ENCODE measurements at places on chromosomes 12 and 14.
A peak's percentile ranks its signal among the peaks of the same experiment; 100 is the strongest.

GRCh38 chr12:132402831-132403416, 73.5 kb upstream of the GALNT9 start:
- DNase-seq: no peak

GRCh38 chr14:50489851-50490250, 42.5 kb downstream of the MAP4K5 start:
- DNase-seq: no peak

GRCh38 chr12:111412830-111413441, 7.2 kb downstream of the SH2B3 start:
- DNase-seq: no peak

DNA sequence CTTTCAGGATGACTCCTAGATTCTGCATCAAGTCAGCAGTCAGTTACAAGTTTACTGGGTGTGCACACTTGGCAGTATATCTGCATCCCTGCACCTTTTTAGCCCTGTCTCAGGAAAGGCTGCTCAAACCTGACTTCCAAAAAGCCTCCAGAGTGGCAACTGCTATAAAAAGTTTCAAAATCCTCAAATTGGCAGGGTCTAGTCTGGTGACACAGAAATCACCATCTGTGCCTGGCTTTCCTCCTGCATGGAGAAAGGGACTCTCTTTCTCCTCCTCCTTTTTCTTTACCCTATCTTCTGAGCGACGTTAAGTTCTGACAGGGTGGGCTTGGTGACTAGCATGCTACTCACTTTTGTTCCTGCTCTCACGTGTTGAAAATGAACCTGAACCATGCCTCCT, 679.5 kb downstream of the C12orf50 start:
- no peak for DNase-seq

GRCh38 chr12:120373683-120374082, 4.7 kb upstream of the MSI1 start:
- no peak for DNase-seq

DNA sequence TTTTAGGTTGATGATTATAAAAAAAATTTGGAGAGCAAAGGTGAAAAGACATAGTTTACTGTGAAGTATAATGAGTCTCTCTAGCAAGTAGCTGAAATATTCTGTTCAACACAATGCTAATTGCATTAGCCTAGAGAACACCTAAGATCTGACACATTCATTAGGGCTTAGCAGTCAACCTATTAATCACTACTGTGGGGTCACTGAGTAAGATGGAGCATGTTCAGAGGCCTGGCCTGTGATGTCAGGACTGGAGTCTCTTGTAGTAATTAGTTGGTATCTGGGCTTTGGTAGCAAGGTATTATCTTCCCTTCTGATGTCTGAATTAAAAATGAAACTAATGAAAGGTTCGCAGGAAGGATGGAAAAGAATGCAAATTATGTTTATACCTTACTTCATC, 112.7 kb downstream of the SLC16A7 start:
- no peak for DNase-seq

GRCh38 chr12:15274561-15274967, 47.7 kb upstream of the PTPRO start:
- DNase-seq: no peak

- DNase-seq: no peak
These were observed 389.6 kb upstream of the DDHD1 start for GRCh38 chr14:53542732-53543131.

- DNase-seq: no peak
These were observed 6.6 kb upstream of the DLK1 start for GRCh38 chr14:100719976-100720520.

DNA sequence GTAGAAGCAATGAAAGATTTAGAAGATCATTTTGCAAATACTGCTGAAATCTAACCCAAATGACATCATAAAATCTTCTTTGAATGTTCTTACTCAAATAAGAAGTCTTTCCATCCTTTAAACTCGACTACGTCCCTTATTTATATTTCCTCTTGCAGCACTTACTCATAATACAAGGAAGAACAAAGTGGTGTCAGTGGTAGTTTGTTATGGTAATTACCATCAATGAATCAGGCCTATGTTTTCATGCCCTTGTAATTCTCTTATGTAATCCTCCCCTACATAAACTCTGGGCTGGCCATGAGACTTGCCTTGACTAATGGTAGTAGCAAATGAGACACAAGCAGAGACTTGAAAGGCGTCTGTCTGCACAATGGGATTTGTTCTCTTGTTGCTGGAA, 17.0 kb downstream of the EEA1 start:
- peak; percentile 9 for DNase-seq

DNA sequence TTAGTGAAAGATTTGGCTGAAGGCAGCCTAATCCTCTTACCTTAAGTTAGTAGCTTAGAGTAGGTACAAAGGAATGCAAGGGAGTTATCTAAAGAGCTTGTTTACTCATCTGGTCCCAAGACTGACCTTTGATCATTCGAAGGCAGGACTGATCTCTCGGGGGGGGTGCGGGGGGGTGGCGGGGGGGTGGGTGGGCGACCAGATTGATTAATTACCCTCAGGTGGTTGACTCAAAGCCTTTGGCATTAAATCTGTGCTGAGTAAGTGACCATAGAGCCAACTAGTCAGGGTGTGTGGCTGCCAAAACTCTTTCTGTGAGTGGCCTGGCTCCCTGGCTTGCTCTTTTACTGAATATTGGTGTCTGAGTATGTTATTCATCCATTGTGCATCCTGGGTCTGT, 731.9 kb upstream of the FBXO33 start:
- no peak for DNase-seq

GRCh38 chr14:102593061-102593824, 794 bp downstream of the RCOR1 start:
- peak; percentile 65 for DNase-seq

GRCh38 chr14:103191844-103192243, 68.6 kb downstream of the TNFAIP2 start:
- DNase-seq: no peak

- peak; percentile 47 for DNase-seq
These were observed at the start of gene STYK1 for GRCh38 chr12:10673659-10674384. Gene STYK1 (minus strand): TSS chr12:10674052. CDS start chr12:10634618, 39,434 bp downstream.

- DNase-seq: no peak
These were observed 24.2 kb upstream of the NEDD1 start for GRCh38 chr12:96882862-96883261.

DNA sequence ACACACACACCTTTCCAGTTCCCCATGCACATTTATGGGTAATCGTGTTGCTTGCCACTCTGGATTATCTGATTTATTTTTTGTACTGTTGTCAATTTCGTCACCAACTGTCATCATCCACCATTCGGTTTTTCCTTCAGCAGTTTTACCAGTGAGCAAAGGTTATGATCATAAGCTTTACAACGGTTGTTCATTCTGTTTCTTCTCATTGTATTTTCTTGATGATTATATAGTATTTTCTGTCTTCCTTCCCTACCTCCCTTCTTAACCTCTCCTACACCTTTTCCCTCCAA, 680 bp downstream of the NECAP1 start:
- DNase-seq: no peak

DNA sequence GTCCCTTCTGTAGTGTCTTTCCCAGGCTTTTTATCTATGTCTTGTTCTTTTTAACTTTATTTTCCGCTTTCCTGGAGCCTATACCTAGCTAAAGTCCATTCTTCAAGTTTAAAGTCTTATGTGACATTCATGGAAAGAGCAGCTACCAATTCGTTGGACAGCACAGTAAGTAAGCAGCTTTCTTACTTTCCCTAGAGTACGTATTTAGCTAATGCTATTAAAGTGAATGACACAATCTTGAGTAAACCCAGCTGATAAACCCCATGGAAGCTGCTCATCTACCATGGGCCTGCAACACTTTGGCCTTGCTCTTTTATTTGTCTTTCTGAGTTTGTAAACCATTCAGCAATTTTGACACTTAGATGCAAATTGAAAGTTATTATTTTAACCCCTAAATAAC, 30.0 kb downstream of the ALX1 start:
- no peak for DNase-seq

DNA sequence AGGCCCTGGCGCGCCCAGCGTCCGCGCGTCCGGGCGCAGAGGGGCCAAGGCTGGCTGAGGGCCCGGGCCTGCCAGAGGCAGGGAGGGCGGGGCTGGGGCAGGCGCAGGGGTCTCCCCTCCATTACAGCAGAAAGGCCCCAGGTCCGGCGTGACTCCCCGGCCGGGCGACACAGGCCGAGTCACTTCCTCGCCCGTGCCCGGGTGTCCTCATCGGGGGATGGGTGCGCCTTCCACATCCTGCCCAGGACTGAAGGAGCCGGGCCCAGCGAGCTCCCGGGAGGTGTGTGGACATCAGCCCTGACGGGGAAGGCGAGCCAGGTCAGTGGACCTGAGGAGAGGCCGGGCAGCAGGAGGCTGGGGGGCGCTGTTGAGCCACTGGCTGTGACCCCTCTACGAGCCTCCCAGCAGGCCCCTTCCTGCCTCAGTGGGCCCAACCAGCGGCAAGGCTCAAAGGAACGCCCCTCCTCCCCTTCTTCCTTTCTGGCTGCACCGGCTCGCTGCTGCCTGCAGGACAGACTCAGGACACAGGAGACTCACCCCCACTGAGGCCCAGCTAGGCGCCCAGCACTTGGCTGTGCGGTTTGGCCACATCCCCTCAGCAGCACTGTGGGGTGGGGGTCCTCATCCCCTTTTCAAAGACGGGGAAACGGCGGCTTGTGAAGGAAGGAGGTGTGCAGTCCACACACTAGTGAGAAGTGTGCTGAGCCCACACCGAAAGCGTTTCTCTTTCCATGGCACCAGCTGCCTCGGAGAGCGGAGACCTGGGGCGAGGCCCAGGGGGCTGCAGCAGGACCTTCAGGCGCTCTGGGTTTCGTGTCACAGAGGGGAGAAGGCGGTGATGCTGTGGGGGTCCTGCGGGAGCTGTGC, 606 bp downstream of the TNFAIP2 start:
- no peak for DNase-seq

DNA sequence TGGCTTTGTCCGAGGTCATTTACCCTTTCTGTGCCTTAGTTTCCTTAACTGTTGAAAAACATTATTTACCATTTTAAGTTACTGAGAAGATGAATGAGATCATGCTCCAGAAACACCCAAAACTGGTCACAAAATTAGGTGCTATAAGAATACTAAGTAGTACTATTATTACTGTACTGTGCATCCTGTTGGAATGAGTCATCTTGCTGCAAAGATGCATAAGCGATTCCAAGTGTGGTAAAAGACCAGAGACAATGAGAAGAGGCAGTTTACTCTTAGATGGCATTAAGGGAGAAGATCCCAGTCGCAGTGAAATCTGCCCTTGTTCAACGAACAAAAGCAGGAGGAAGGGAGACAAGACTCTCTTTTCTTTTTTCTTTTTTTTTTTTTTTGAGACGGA, 4.2 kb upstream of the PLEKHA5 start:
- no peak for DNase-seq

GRCh38 chr14:62629176-62629725, 416.0 kb downstream of the KCNH5 start:
- no peak for DNase-seq

DNA sequence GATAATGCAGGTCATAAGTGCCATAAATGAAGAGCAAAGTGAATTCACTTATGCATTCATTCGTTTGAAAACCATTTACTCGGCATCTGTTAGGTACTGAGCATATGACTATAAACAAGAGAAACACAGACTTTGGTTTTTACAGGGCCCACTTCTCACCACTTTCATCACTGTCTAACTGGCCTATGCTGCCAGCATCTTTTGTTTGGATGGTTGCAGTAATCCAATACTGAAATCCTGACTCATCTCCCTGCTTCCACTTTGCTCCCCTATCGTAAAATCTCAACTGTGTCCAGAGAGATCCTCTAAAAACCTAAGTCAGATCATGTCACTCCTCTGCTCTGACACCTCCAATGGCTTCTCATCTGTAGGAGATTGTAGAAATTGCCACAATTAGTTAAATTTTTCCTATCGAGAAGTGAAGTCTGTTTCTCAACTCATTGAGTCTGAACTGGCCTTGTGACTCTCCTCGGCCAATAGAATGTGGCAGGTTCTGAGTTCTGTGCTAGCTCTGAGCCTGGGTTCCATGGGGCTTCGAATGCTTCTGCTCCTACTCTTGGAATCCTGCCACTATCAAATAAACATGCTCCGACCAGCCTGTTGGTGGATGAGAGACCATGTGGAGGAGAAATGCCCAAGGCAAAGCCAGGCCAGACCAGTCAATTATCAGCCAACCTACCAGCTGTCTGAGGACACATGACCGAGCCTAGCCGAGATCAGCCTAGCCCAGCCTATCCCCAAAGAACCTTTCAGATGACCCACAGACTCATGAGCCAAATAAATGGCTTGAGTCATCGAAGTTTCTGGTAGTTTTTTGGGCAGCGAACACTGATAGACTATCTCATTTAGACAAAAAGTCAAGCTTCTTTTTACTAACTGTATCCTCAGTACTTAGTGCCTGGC, 2.2 kb upstream of the BATF start:
- DNase-seq: no peak

GRCh38 chr14:100708425-100709288, 18.0 kb upstream of the DLK1 start:
- DNase-seq: no peak

DNA sequence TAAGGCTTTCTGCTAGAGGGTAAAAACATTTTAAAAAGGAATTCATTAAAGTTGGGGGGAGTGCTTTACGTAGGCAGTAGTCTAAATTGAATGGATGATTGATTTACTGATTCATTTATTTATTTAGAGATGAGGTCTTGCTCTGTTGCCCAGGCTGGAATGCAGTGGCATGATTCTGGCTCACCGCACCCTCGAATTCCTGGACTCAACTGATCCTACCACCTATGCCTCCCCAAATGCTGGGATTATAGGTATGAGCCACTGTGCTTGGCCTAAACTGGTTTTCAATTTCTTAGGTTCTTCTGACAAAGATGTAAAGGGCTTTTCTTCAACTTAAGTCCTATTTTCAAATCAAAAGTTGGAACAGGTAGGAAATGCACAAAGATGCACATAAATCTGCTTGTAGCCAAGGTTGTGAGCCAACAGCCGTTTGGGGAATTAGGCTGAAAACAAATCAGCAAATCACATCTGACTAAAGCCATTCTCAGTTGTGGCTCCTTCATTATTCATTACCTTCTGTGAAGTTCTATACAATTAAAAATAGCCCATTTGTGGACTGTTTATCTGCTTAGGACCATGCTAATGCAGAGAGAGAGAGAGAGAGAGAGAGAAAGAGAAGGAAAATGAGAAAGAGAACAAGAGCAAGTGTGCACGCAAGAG, 218.0 kb downstream of the PPM1H start:
- no peak for DNase-seq

DNA sequence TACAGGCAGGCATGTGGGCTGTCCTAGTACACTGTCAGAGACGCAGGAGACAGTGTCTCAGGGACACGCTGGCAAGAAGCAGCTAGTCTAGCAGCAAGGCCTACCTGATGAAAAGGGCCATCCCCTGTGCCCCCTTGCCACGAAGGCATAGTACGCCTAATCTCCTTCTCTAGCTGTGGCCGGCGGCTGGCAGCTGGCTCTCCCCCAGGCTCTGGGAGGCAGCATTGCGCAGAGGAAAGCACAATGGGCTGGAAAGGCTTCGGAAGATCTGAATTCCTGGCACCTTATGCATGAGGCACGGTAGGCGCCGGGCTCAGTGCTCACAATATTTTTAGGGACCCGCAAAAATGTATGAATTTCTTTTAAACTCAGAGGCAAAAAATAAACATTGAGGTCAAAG, 16.0 kb upstream of the PLEKHH1 start:
- no peak for DNase-seq

- no peak for DNase-seq
These were observed 100.5 kb upstream of the MDM1 start for GRCh38 chr12:68432622-68433021.
